ENCODE measurements at places on chromosomes 6 and 20. TPM values are rescaled to one million over a fixed set of nuclear protein-coding genes. Genes with fewer than 3 reads are reported as not detected.
A peak's percentile ranks its signal among the peaks of the same experiment; 100 is the strongest.

DNA sequence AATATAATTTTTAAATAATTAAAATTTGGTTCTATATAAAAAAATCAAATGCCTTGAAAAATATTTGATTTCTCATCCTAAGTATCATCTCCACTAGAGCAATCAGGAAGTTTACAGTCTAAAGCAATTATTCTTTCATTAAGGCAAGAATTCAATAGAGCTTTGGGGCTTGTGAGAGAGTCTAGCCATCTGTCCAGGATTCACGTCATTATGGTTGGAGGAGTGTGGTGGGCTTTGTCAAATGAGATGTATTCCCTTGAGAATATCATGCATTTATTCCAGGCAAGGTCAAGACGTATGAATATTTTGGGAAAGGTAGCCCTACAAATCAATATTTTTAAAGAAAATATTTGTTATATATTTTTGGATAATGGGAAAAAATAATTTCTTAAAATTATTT, 132.4 kb downstream of the ELOVL4 start:
- H3K36me3 ChIP-seq = no peaks in the 10 kb centered on the region
- DNase-seq = no peak
- no peaks in the 10 kb centered on the region for H3K4me1 ChIP-seq

DNA sequence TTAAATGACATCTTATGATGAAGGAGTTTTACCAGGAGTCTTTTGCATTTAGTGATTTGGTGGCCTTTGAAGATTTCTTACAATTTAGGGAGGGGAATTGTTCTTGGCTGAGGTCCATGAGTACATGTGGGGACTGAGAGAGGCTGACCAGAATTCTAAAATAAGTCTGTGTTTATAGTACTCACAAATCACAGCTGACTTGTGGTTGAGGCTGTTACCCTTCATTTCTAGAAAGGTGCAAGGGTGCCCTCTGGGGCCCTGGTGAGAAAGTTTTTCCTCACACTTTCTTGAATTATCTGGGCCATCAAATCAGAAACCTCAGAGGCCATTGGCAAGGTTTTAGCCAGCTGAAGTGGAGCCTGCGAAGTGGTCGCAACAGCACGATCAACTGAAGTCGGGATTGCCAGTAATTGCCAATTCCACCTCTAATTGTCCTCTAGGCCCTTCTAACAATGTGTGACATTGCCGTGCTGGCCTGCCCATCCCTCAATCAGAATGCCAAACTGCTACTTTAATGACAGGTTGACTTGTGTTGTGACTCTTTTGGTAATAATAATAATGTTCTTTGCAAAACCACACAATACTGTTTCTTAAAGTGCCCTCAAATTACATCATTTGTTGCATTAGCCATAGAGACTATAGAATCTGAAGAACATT, 221.6 kb downstream of the OGFRL1 start:
- no peaks in the 10 kb centered on the region for H3K36me3 ChIP-seq
- H3K4me3 ChIP-seq = no peak overlapping the region

GRCh38 chr6:75116946-75117345, 88.9 kb downstream of the COL12A1 start:
- no peaks in the 10 kb centered on the region for H3K4me1 ChIP-seq
- DNase-seq = no peak
- H3K4me3 ChIP-seq = no peak overlapping the region
- no peaks in the 10 kb centered on the region for H3K27me3 ChIP-seq

- H3K36me3 ChIP-seq = no peaks in the 10 kb centered on the region
- H3K27me3 ChIP-seq = no peaks in the 10 kb centered on the region
- peak overlapping the region; percentile 96 for H3K27ac ChIP-seq
Observed at GRCh38 chr6:159693894-159694545, 979 bp upstream of the SOD2 start.

- no peak overlapping the region for H3K4me3 ChIP-seq
- H3K36me3 ChIP-seq = no peaks in the 10 kb centered on the region
- H3K27me3 ChIP-seq = no peaks in the 10 kb centered on the region
- DNase-seq = no peak
Observed at GRCh38 chr20:23123886-23124285, 37.8 kb upstream of the CD93 start.

The TFAP2C gene
- 2.0 TPM for total RNA-seq

GRCh38 chr6:167997642-167998041, at the start of gene KIF25:
Gene KIF25 (plus strand): TSS chr6:167997671. CDS start chr6:168029586, 31,915 bp downstream.
- H3K4me1 ChIP-seq = no peaks in the 10 kb centered on the region
- H3K27ac ChIP-seq = no peak within 1 kb of the TSS
- H3K36me3 ChIP-seq = no peaks in the 10 kb centered on the region
- no peak for DNase-seq
- H3K27me3 ChIP-seq = peaks cover 19% of the 10 kb centered on the region
- no peak within 1 kb of the TSS for H3K4me3 ChIP-seq

The ACSS1 gene
- total RNA-seq = 135 TPM

DNA sequence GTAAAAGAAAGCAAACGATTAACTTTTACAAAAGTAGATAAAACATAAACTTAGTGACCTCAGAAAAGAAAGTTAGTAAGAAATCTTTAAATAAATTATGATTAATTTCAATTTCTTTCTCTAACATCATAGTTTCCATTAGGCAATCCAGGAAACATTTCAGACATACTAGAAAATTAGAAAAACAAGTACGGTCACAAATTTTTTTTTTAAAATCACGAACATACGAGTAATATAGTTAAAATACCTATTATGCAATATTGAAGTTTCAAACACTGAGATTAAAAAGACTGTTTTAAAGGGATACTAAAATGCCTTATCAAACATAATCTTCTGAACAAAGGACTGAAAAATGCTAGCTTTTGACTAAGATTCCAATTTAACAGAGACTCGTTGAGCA, 26.2 kb downstream of the NOL7 start:
- no peak for DNase-seq
- no peak overlapping the region for H3K4me3 ChIP-seq
- peaks cover 52% of the 10 kb centered on the region for H3K36me3 ChIP-seq
- no peaks in the 10 kb centered on the region for H3K27me3 ChIP-seq

The BPIFB2 gene
- total RNA-seq = not detected

The SRMS gene
- not detected for total RNA-seq

- no peak overlapping the region for H3K27ac ChIP-seq
- H3K36me3 ChIP-seq = no peaks in the 10 kb centered on the region
- H3K4me3 ChIP-seq = no peak overlapping the region
- H3K27me3 ChIP-seq = no peaks in the 10 kb centered on the region
- DNase-seq = no peak
Observed at GRCh38 chr20:17029698-17030097, 197.1 kb upstream of the PCSK2 start.

The BANF2 gene
- total RNA-seq = not detected

DNA sequence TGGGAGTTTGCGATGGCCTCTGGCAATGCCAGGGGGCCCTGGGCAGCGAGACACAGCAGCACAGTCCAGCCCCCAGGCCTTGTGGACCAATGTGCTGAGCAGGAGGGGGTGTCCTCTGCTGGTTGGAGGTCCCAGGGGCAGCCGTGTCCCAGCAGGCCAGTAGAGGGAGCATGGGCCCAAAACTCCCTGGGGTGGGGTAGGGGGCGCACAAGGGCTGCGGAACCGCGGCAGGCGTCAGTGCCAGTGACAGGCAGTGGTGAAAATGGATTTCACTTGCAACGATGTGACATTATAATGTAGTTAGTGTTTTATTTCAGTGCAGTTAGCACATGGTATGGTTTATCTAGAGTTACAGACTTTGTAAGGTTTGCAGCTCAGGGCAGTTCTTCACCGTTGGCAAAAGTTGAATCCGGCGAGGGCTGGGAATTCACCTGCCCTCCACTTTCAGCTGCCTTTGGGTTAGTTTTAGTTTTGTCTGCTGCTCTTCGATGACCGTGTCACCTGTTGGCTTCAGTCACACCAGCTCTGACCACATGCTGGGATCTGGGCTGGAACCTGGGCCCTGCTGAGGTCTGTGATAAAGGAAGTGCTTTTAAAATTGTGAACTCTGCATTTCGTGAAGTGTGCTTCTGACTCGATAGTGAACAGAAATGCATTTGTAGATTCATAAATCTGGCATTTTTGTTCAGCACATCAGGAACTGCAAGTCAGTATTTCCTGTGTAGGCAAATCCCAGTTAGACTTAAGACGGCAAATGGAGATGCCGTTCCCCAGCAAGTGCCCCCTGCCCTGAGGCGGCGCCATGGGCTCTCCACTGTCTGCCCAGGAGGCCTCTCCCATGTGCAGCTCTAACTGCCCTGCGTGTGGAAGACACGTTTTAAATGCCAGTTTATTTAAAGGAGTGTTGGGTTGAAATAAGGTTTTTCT, 46.8 kb downstream of the PYGB start:
- no peak overlapping the region for H3K4me3 ChIP-seq
- H3K27me3 ChIP-seq = no peaks in the 10 kb centered on the region
- peak; percentile 44 for DNase-seq

The MYMX gene
- not detected for total RNA-seq

DNA sequence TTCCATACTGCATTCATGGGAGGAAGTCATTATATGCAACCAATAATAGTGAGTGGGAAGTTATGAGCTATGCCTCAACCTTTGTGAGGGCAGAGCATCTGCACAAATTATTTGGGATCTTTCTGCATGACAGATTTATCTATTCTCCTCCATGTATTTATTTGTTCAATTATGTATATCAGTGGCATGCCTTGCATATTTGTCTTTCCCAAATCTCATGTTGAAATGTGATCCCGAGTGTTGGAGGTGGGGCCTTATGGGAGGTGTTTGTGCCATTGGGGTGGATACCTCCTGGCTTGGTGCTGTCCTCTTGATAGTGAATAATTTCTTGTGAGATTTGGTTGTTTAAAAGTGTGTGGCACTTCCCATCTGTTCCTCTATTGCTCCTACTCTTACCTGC, 1246.0 kb upstream of the CITED2 start:
- no peaks in the 10 kb centered on the region for H3K4me1 ChIP-seq
- no peak overlapping the region for H3K27ac ChIP-seq
- H3K27me3 ChIP-seq = no peaks in the 10 kb centered on the region
- no peak overlapping the region for H3K4me3 ChIP-seq
- no peaks in the 10 kb centered on the region for H3K36me3 ChIP-seq

Measured in stomach (tissue), 19 donors.